ENCODE measurements at places on chromosomes 12 and 14.
A peak's percentile ranks its signal among the peaks of the same experiment; 100 is the strongest.

- peak; percentile 23 for DNase-seq
Observed at GRCh38 chr12:30754383-30754749, 385 bp downstream of the CAPRIN2 start.

DNA sequence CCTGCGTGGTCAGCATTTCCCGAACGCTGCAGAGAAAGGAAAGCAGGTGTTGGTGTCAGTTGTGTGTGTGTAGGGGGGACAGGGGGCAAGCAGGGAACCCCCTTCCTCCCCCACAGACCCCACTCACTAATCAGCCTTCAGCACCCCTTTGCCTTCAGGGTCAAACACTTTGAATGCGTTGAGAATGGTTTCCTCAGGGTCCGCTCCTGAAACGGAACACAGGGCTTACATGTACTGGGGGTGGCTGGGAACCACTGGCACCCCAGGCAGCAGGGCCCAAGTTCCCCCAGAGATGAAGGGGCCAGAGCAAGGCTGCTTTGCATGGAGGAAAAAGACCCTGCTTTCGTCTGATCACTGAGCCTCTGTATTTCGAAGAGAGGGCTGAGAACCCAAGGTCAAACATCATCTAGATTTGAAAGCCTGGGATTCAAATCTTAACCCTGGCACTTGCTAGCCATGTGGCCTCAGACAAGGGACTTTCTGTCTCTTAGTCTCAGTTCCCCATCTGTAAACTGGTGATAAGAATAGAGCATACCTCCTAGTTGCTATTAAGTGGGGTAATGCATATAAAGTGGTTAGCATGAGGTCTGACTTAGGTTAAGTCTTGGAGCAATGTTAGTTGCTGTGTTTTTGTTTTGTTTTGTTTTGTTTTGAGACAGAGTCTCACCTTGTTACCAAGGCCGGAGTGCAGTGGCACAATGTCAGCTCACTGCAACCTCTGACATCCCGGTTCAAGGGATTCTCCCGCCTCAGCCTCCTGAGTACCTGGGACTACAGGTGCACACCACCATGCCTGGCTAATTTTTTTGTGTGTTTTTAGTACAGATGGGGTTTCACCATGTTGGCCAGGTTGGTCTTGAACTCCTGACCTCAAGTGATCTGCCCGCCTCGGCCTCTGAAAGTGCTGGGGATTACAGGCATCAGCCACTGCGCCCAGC lies 7.0 kb downstream of the MYL2 start:
- no peak for DNase-seq

- DNase-seq = no peak
Observed at GRCh38 chr12:107431942-107432341, 253.7 kb upstream of the PWP1 start.

DNA sequence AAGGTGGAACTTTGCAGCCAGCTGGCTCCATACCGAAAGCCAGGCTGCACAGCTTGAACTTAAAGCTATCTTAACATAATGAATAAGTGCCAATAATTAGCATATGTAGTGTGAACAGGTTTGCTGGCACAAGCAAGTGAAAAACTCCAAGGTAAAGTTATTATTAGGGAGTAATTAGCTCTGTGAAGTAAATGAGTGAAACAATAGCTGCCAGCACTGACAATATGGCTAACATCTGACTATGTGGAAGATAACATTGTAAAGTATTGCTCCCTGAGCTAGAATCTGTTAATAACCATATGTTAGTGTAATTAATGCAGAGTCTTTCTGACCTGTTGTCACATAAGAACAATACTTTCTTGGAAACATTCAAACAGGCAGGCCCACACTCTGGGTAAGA lies 246.4 kb downstream of the SOX5 start:
- no peak for DNase-seq

- no peak for DNase-seq
Observed at GRCh38 chr12:46020768-46021167, 30.4 kb upstream of the SCAF11 start.

DNA sequence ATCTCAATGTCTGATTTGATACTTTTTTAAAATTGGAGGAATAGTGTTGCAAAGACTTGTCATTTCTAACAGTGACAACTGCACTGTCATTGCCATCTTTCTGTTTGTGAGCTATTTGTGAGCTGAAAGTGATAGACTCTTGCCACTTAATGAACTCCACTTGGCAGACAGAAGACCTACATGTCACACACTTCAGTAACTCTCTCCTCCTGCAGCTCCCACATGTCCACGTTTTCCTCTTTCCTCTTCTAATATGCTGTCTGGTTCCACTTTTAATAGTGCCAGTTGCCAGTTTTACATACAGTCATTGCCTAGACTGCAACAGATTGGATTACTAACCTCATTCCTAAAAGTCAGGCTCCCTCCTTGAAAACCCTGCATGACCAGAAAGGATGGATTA lies 121.5 kb downstream of the CAPZA3 start:
- DNase-seq = no peak

DNA sequence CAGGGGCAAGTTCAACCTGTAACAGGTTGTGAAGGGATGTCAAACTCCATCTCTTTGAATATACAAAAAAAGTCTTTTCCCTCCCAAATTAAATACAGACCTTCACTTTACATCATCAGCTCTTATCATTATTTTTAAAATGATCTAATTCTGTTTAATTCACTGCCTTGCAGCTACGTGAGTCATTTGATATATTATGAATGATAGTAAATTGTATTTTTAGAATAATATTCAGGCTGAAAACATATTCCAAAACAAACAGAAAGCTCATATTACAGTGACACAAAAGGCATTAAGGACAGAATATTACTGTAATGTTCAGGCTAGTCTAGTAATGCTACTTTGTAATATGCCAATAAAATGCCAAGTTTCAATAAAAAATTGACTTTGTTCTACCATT lies 53.3 kb downstream of the BCAT1 start:
- DNase-seq = no peak

DNA sequence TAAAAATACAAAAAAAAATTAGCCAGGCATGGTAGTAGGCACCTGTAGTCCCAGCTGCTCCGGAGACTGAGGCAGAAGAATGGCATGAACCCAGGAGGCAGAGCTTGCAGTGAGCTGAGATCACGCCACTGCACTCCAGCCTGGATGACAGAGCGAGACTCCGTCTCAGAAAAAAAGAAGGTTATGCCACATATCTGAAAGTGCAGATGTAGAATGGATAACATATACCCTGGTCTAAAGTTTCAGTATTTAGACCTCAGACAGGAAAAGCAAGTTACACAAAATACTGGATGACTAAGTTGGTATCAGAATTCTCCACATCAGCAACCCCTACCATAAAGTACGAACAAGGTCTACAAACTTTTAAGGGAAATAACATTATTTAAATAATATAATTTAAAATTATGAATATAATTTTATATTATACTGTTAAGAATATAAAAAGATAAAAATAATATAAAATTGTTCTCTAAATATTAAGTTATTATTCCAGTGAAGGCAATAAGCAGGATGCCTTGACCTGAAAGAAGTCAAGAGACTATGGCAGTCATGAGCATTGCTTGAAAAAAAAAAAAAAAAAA lies 169.9 kb downstream of the CRADD start:
- DNase-seq = no peak

DNA sequence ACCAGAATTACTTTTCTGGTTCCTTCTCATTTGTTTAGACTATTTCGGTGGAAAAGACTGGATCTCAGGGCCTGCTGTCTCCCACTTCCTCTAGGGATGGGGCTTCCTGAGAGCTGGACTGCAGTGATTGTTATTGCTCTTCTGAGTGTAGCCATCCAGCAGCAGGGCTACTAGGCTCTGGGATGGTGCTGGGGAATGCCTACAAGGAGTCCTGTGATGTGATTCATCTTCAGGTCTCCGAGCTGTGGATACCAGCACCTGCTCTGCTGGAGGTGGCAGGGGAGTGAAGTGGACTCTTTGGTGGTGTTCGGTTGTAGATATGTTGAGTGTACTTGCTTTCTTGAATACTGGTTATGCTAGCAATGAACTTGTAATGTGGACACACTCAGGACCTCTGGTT lies 42.7 kb downstream of the AEBP2 start:
- no peak for DNase-seq

GRCh38 chr12:89951694-89952060 lies 243.0 kb upstream of the ATP2B1 start:
- DNase-seq = no peak

Data from omental fat pad (tissue), 4 donors.